ENCODE measurements at places on chromosomes 7 and 10.

- no peak for DNase-seq
Observed at GRCh38 chr10:77898323-77899079, 28.1 kb downstream of the DLG5 start.

GRCh38 chr10:62815381-62816075 is 638 bp downstream of the EGR2 start:
- no peak for DNase-seq

GRCh38 chr10:2958659-2959058 is 108.7 kb upstream of the PFKP start:
- DNase-seq = no peak

- DNase-seq = peak; percentile 36
Observed at GRCh38 chr7:71995111-71995510, 417.0 kb downstream of the CALN1 start.

GRCh38 chr7:70730451-70731110 is 401.4 kb upstream of the GALNT17 start:
- DNase-seq = no peak

All from H1 (cell line).